ENCODE measurements at places on chromosomes 2 and 18.
A peak's percentile ranks its signal among the peaks of the same experiment; 100 is the strongest.

DNA sequence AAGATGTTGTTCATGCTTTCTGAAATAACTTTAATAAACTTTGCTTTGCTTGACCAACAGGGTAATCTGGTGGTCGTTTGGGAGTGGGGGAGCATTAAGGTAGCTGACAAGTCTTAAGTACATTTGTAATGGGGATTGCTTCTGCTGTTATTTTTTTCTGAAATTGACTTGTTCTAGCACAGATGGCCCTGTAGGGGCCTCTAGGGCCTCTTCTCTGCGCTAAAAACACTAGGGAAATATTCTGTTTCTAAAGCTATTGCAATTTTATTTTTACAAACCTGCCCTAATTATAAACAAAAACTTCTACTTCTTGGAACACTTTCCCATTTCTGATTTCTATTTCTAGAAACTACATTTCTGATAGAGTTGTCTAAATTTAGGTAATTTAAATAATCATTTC lies 191.3 kb upstream of the KCNJ3 start:
- DNase-seq, result no peak

- DNase-seq, result no peak
Observed at GRCh38 chr2:235690809-235691450, 197.1 kb downstream of the AGAP1 start.

DNA sequence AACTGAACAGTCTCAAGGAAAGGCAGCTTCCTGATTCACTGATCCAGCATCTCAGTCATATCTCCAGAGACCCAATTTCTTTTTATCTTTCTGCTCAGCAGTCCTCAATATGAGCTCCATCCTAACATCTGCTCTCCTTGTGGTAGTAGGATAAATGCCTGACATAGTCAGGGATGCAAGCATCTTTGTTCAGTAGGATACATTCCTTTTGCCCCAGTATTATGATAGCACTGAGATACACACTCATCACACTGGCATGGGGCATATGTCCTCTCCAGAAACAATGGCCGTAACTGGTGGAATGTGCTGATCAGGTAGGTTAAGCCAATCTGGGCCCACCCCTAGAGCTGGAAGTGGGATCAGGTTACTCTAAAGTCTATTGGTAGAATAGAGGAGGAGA lies 207.2 kb downstream of the ETAA1 start:
- DNase-seq, result no peak

DNA sequence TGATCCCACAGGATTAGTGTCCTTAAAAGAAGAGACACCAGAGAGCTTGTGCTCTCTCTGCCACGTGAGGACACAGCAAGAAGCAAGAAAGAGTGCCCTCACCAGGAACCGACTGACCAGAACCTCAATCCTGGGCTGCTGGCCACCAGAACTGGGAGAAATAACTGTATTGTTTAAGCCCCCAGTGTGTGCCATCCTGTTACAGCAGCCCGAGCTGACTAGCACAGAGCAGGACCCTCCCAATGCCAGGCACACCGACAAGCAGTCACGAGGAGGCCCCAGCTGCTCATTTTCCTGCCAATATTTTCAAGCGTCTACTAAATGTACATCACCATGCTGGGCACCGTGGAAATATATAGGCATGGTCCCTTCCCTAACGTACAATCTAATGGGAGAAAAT lies 17.1 kb downstream of the FAM178B start:
- no peak for DNase-seq

DNA sequence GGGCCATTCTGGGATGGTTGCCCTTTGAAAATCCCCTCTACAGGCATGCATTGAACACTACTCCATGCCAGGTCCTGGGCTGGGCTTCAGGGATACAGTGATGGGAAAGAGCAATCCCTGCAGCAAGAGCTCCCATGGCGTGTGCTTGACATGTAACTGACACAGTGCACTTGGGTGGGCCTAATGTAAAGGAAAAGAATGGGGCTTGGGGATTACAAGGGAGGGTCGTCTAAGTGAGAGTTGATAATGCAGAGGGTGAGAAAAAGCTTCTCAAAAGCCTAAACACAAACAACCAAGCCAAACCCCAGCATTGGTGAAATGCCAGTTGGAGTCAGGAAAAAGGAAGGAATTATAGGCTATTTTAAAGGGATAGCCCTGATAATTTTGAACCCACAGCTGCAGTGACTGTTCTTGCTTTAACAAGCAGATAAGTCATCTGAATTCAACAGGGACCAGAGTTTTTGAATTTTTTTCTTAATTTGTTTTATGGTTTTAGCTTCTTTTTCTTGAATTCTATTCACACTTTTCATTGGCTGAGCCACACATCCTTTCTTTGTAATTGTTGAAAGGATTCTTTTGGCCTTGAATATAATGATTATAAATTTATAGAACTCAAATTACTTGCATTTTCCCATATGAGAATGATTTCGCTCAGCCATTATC lies 308.7 kb downstream of the LPIN1 start:
- no peak for DNase-seq

DNA sequence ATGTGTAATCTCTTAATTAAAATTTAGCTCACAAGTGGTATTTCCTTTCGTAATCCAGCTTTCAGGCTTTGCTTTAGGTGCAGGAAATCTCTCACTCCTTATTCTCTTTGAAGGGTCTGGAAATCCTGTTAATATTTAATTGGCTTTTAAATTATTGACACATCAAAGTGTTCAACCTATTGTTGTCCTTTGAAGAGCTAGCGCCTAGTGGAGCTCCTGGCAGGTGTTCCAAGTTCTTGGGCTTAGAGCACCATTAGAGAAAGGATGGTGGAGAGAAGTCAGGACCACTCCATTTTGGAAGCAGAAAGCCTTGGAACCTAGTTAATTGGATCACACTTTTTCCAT lies 92.4 kb downstream of the CABLES1 start:
- DNase-seq, result no peak

GRCh38 chr18:75215663-75216062 lies 5.1 kb downstream of the TSHZ1 start:
- DNase-seq, result no peak

- no peak for DNase-seq
Observed at GRCh38 chr2:54770211-54770610, 46.7 kb downstream of the EML6 start.

DNA sequence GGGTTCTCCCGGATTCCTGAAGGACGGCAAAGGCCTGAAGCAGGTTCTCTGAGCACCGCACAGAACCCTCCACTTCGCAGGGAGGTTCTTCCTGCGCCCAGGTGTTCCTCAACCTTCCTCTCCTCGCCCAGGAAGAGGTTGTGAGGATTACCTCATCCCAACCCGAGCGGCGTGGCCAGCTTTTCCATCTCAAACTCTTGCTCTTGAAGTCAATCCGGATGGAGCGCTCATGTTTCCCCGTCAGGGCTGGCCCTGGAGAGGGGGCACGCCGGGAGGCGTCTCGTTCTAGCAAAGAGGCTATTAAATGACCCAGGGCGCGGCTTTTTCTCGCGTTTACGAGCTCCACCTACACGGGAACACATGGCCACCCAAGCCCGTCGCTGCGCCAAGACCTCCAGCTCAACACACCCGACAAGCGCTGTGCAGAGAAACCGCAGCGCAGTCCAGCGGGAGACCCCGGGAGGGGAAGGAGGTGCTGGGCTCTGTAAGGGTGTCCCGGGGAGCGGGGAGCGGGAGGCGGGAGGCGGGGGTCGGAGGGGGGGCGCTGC lies 540 bp upstream of the RAB10 start:
- DNase-seq, result peak; percentile 74

GRCh38 chr2:46332686-46333281 lies 35.6 kb downstream of the EPAS1 start:
- DNase-seq, result no peak

DNA sequence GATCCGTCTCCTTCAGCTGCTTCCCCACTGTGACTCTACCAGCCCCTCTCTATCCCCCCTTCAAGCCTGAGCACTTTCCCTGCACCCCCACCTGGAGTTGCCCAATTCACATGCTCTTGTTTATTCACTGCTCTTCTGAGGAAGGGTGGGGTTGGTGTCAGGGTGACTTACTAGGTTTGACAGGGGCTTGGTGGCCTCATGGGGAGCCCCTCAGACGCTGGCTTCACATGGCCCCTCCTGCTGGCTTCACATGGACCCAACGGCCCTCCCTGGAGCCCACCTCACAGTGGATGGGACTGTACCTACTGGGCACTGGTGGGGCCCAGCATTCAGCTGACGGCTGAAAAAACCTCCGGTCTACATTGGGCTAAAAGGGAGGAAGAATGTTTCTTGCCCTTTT lies 16.7 kb upstream of the MRPL33 start:
- DNase-seq, result no peak

GRCh38 chr2:20181761-20182160 lies 43.2 kb downstream of the SDC1 start:
- no peak for DNase-seq

- DNase-seq, result no peak
Observed at GRCh38 chr2:23042216-23042906, 342.6 kb upstream of the KLHL29 start.

GRCh38 chr18:9103376-9103873 lies 926 bp downstream of the NDUFV2 start:
- DNase-seq, result no peak

DNA sequence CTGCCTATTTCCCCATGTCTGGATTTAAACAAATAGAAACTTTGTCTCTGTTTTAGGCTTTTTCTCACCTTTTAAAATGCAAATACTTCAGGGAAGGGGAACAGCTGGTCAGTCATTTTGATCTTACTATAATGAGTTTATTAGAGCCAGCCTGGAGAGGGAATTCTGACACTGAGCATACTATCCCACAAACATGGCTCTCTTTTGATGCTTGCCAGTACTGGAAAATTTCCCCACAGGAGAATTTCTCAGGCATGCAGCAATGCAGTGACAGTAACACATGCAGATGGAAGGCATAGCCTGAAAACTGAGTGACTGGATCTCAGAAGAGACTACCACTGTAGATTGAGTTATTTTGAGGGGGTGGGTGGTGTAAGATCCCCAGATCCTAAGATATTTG lies 974.3 kb upstream of the CELF4 start:
- DNase-seq, result no peak

Data from amniotic stem cell (primary cell).